Natural killer cell treated with Interleukin-12 subunit alpha and Interleukin-12 subunit beta and Interleukin-15 and Interleukin-18, amount 100 ng/mL, for 72 hours (primary cell): ENCODE measurements at places on chromosomes 1 and 21. TPM values are rescaled to one million over a fixed set of nuclear protein-coding genes. Genes with fewer than 3 reads are reported as not detected.

GRCh38 chr1:180092931-180093650 is 61.6 kb upstream of the QSOX1 start:
- peaks cover 29% of the 10 kb centered on the region for H3K36me3 ChIP-seq
- H3K27ac ChIP-seq, result no peak overlapping the region
- no peak for DNase-seq
- H3K4me1 ChIP-seq, result no peaks in the 10 kb centered on the region
- no peaks in the 10 kb centered on the region for H3K27me3 ChIP-seq

Gene NPR1
- total RNA-seq, result not detected

GRCh38 chr1:115430441-115431158 is 92.6 kb upstream of the NGF start:
- no peak for DNase-seq
- no peak overlapping the region for H3K27ac ChIP-seq
- H3K4me3 ChIP-seq, result no peak overlapping the region
- no peaks in the 10 kb centered on the region for H3K4me1 ChIP-seq
- peaks cover 11% of the 10 kb centered on the region for H3K27me3 ChIP-seq

Gene PCP4L1
- total RNA-seq, result 0.31 TPM

DNA sequence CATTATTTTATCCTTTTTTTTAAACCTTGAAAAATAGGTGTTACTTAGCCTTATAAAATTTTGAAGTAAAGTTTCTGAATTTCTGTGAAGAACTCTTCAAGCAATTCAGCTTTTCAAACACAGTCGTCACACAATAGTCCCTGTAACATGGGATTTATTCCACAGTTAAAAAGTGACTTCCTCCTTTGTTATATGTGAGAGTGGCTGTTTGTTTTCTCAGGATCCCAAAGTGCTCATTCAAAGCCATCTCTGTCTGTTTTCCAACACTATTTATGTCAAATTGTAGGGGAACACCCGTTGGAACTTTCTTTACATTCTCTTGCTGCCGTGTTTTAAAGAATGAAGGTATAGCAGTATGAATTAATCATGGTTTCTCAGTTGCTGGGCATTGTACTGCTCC is 80.8 kb upstream of the GPR52 start:
- H3K36me3 ChIP-seq, result no peaks in the 10 kb centered on the region
- no peak overlapping the region for H3K27ac ChIP-seq
- peaks cover 14% of the 10 kb centered on the region for H3K4me1 ChIP-seq
- no peaks in the 10 kb centered on the region for H3K27me3 ChIP-seq
- DNase-seq, result no peak

Gene RGS1
- total RNA-seq, result 67.6 TPM

Gene FCRL6
- not detected for total RNA-seq

- no peak for DNase-seq
- no peaks in the 10 kb centered on the region for H3K36me3 ChIP-seq
- H3K27ac ChIP-seq, result peak overlapping the region; percentile 7
- no peaks in the 10 kb centered on the region for H3K27me3 ChIP-seq
Measured at GRCh38 chr21:37452227-37452626, 85.7 kb downstream of the DYRK1A start.

GRCh38 chr1:203471841-203472240 is 3.8 kb upstream of the PRELP start:
- no peaks in the 10 kb centered on the region for H3K36me3 ChIP-seq
- H3K4me1 ChIP-seq, result no peaks in the 10 kb centered on the region
- no peak overlapping the region for H3K27ac ChIP-seq
- DNase-seq, result no peak

Gene SKI
- 16.5 TPM for total RNA-seq

Gene CRB1
- 0.59 TPM for total RNA-seq

DNA sequence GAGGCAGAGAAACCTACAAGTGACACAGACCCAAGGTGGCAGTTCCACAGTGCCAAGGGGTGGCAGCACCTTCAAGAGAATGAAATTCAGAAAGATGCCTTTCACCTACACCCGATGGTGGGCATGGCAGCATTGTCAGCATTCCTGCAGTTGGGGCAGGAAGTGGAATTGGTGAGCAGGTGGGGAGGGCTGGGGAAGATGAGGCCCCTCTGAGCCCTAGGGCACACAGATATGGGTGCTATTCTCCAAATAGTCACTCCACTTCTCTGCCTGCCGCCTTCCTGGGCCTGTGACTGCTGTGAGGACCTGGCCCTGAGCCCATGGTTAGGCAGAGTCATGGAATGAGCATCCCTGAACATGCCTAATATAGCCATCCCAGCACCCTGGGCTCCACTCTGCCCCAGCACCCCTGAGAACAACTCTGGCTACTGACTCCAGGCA is 8.3 kb downstream of the SHISA4 start:
- no peak overlapping the region for H3K4me3 ChIP-seq
- H3K27ac ChIP-seq, result no peak overlapping the region
- H3K4me1 ChIP-seq, result peaks cover 5% of the 10 kb centered on the region

DNA sequence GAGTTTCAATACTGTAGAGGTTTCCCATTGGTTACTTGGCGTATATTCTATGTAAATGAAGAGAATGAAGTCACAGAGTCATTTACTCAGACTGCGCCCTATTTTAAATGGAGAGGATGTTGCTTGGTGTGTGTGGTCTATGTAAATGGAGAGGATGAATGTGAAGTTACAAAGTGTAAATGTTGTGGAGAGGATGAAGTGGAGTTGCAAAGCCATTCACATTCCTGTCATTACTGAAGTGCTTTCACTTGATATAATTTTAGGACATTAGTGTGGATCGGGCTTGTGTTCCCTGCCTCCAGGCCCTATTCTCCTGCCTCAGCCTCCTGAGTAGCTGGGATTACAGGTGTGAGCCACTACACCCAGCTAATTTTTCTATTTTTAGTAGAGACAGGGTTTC is 99.4 kb upstream of the CACYBP start:
- no peak overlapping the region for H3K27ac ChIP-seq
- H3K36me3 ChIP-seq, result peaks cover 17% of the 10 kb centered on the region
- no peak overlapping the region for H3K4me3 ChIP-seq
- DNase-seq, result no peak
- no peaks in the 10 kb centered on the region for H3K27me3 ChIP-seq
- H3K4me1 ChIP-seq, result no peaks in the 10 kb centered on the region

Gene DENND2D
- 103 TPM for total RNA-seq

DNA sequence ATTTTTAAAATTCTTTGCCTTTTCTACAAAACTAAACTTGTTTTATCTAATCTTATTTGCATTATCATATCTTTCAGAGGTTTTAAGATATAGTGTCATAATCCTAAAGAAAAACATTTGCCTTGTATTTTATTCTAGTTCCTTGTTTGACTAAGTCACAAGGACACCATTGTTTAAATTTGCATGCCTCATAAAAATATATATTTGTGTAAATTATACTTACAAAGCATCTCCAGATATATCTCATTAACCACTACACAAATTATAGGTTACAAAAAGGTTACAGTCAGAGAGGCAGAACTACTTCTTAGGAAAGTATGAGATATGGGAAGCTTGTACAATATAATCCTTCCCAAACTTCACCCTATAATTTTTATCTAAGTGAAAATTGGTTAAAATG is 4.2 kb upstream of the RGS13 start:
- no peak for DNase-seq
- H3K36me3 ChIP-seq, result no peaks in the 10 kb centered on the region
- peaks cover 9% of the 10 kb centered on the region for H3K27me3 ChIP-seq
- H3K27ac ChIP-seq, result no peak overlapping the region
- no peaks in the 10 kb centered on the region for H3K4me1 ChIP-seq
- no peak overlapping the region for H3K4me3 ChIP-seq

DNA sequence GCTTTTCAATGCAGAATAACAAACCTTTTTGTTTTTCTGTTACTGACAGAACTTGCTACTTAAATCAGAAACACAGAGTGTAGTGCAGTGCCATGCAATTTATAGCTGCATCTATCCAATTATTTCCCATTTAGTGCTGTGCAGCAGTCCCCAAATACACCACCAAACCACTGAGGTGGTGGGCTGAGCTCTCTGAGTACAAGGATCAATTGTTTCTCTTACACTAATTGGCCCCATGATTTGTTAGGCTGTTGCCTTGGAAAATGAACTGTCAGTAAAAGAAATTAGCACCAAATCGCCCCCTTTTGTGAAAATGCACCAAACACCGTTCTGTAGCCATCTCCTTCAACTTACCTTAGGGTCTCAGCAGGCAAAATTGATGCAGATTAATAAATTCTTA is 118.9 kb upstream of the C8B start:
- H3K27me3 ChIP-seq, result peaks cover 14% of the 10 kb centered on the region
- H3K4me3 ChIP-seq, result no peak overlapping the region
- no peaks in the 10 kb centered on the region for H3K4me1 ChIP-seq
- DNase-seq, result no peak
- H3K27ac ChIP-seq, result no peak overlapping the region

Gene CACHD1
- total RNA-seq, result 0.11 TPM

- H3K27ac ChIP-seq, result no peak overlapping the region
- peak; percentile 52 for DNase-seq
- no peak overlapping the region for H3K4me3 ChIP-seq
- no peaks in the 10 kb centered on the region for H3K36me3 ChIP-seq
Measured at GRCh38 chr1:2376931-2377672, 14.3 kb downstream of the MORN1 start.

DNA sequence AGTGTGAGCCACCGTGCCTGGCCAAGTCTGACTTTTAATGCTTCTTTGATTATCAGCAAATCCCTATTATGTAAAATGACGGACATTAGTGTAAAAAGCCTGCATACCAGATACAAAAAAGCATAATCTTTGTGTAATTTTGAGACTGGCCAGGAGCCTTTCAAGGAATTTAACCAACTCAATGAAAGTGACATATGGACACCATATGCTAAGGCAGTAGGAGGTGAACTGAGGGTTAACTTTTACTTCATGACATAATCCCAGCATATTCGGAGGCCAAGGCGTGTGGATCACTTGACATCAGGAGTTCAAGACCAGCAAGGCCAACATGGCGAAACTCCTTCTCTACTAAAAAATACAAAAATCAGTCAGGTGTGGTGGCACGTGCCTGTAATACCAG is 94.6 kb downstream of the EIF4G3 start:
- no peak for DNase-seq
- no peak overlapping the region for H3K4me3 ChIP-seq
- no peak overlapping the region for H3K27ac ChIP-seq
- H3K36me3 ChIP-seq, result peaks cover 19% of the 10 kb centered on the region

DNA sequence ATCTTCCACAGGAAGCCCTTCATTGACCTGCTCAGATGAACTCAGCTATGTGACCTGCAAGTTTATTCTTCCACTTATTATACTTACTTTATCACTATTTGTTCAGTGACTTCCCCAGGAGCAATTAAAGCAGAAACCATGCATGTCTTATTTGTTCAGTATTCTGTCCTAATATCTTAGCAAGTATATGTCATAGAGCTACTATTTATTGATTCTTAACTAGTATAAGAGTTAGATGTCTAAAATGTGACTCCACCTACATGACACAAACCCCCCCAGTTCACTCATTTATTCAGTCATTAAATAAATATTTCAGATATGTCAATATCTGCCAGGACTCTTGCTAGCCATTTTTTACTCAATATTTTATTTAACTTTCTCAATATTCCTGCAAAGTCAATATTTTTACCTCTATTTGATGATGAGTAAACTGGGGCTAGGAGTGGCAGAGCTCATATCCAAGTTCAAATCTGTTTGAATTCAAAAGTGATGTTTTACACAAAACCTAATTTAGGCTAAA is 469.0 kb upstream of the USP24 start:
- DNase-seq, result no peak
- H3K27me3 ChIP-seq, result peaks cover 43% of the 10 kb centered on the region
- H3K4me3 ChIP-seq, result no peak overlapping the region
- H3K36me3 ChIP-seq, result no peaks in the 10 kb centered on the region
- no peaks in the 10 kb centered on the region for H3K4me1 ChIP-seq
- no peak overlapping the region for H3K27ac ChIP-seq

GRCh38 chr21:20789729-20790500 is 208.3 kb upstream of the NCAM2 start:
- H3K4me3 ChIP-seq, result no peak overlapping the region
- H3K4me1 ChIP-seq, result no peaks in the 10 kb centered on the region
- DNase-seq, result no peak
- H3K27ac ChIP-seq, result no peak overlapping the region
- H3K36me3 ChIP-seq, result peaks cover 5% of the 10 kb centered on the region

DNA sequence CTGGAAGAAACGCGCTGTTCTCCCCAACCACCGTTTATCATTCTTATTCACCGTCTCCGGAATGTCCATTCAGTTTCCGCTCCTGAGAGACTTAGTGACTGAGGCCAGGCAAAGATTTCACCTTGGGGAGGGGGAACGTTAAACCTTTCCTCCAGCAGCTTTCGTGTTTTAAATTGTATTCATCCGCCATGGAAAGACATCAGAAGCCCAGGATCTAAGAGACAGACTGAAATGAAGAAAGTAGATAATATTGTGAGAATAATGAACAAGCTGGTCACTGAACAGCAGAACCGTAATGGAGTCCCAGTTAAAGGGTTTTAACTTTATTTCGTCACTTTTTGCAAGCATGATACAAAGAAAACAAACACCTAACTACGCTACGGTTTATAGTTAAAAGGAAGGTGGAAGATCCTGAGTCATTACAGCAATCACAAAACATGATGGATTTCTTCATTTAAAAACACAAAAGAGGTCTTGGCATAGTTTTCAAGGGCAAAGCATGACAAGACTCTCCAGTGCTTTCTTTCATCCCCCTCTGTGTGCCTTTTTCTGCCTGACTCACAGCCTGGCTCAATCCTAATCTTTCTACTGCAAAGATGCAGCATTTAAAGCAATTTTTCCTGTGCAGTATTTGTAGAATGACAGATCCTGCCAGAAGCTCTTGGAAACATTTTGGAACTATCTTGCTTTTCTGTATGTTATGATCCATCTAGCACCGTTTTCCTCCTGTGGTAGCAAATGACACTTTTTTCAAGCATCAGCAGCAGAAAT is 722 bp upstream of the SLC19A2 start:
- H3K27me3 ChIP-seq, result peaks cover 3% of the 10 kb centered on the region
- H3K36me3 ChIP-seq, result no peaks in the 10 kb centered on the region
- H3K4me1 ChIP-seq, result peaks cover 33% of the 10 kb centered on the region
- H3K27ac ChIP-seq, result peak overlapping the region; percentile 92

DNA sequence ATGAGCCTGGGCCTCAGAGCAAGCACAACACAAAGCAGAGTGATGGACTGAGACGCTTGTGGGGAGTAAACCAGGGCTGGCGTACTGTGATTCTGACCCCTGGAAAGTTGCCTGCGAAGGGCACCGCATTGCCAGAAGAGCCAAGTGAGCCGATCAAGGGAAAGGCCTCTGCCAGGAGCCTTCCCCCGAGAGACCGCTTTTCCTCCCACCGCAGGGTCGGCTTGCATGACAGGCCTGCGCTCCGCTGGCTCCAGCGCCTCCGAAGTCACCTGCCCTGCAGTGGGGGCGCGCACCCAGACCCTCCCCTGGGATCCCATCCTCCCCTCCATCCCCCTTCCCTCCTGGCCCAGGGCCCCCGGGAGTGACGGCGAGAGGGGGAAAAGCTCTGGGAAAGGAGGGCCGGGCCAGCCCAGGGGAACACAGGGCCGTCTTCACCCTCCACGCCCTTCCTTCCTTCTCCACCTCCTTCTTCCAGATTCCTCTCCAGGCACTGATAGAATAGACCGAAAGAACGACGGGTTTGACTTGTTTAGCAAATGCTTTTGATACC is 165.0 kb downstream of the TRIM33 start:
- peaks cover 41% of the 10 kb centered on the region for H3K4me1 ChIP-seq
- no peak for DNase-seq
- H3K4me3 ChIP-seq, result peak overlapping the region; percentile 95
- no peaks in the 10 kb centered on the region for H3K27me3 ChIP-seq
- H3K36me3 ChIP-seq, result no peaks in the 10 kb centered on the region

- H3K27ac ChIP-seq, result no peak overlapping the region
- H3K36me3 ChIP-seq, result no peaks in the 10 kb centered on the region
- DNase-seq, result no peak
- peak overlapping the region; percentile 22 for H3K4me3 ChIP-seq
Measured at GRCh38 chr1:20291645-20292084, 990 bp downstream of the VWA5B1 start.

GRCh38 chr1:226872437-226872836 is 2.0 kb downstream of the PSEN2 start:
- H3K27ac ChIP-seq, result peak overlapping the region; percentile 43
- peak overlapping the region; percentile 54 for H3K4me3 ChIP-seq
- no peak for DNase-seq
- no peaks in the 10 kb centered on the region for H3K27me3 ChIP-seq
- H3K4me1 ChIP-seq, result peaks cover 10% of the 10 kb centered on the region
